ENCODE measurements at places on chromosomes 3 and 15.

- no peak for DNase-seq
- no peaks in the 10 kb centered on the region for H3K27me3 ChIP-seq
- H3K4me1 ChIP-seq, result peaks cover 18% of the 10 kb centered on the region
- H3K36me3 ChIP-seq, result no peaks in the 10 kb centered on the region
- no peak overlapping the region for H3K27ac ChIP-seq
Observed at GRCh38 chr15:85623315-85624049, 171.2 kb downstream of the KLHL25 start.

- H3K4me1 ChIP-seq, result peaks cover 18% of the 10 kb centered on the region
- no peaks in the 10 kb centered on the region for H3K36me3 ChIP-seq
- H3K27ac ChIP-seq, result peak overlapping the region; percentile 21
- H3K27me3 ChIP-seq, result no peaks in the 10 kb centered on the region
Observed at GRCh38 chr3:141384157-141384556, 15.9 kb downstream of the ZBTB38 start.

DNA sequence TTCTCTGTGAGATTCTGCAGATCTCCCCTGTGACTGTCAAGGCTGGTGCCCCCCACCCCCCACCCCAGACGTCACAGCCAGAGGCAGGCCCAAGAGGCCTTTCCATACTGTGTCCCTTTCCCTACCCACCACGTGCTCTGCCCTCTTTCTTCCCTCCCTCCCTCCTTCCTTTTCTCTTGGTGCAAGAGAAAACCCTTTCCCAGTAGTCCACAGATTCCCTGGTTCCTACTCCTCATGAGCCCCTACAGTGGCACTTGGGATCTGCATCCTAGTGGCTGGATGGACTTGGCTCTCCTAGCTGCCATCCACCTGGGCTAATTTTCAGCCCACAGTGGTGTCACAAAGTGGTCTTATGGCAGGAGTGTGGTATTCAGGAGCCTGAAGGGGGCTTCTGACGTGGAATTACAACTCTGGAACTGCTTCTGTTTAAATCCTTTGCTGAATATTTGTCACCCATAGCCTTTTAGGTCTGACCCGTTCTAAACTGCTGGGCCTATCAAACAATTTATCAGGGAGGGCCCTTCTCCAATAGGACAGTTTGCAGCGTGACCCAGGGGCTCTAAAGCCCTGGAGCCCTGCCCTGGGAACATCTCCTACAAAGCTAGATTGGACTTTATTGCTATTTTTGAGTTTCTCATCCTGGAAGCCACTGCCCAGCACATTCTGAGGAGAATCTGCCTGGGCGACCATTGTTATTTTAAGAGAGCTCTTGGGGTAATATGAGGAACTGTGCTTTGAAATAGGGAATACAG is 35.3 kb downstream of the KLF13 start:
- H3K27me3 ChIP-seq, result no peaks in the 10 kb centered on the region
- no peak for DNase-seq
- no peak overlapping the region for H3K27ac ChIP-seq
- no peaks in the 10 kb centered on the region for H3K36me3 ChIP-seq

GRCh38 chr3:146747928-146748327 is 142.8 kb upstream of the PLSCR5 start:
- H3K4me3 ChIP-seq, result no peak overlapping the region
- no peak for DNase-seq
- H3K4me1 ChIP-seq, result no peaks in the 10 kb centered on the region
- no peaks in the 10 kb centered on the region for H3K36me3 ChIP-seq

- H3K4me1 ChIP-seq, result no peaks in the 10 kb centered on the region
- no peaks in the 10 kb centered on the region for H3K27me3 ChIP-seq
- no peak overlapping the region for H3K4me3 ChIP-seq
- DNase-seq, result no peak
Observed at GRCh38 chr3:144039661-144040060, 68.0 kb downstream of the DIPK2A start.

DNA sequence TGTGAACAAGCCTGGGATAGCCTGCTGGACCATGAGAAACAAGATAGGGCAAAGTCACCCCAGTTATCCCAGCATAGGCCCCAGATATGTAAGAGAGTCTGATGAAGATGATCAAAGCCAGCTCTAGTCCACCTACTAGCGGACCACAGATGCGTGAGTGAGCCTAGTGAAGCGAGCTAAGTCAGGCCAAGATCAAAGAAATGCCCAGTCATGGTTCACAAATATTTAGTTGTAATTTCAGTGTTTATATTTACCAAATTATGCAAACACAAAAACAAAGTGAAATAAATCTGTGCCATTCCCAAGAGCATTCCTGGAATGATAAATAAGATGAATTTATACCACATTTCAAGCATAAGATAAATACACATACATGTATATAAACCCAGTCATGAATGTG is 308.1 kb upstream of the CTNNB1 start:
- H3K4me1 ChIP-seq, result peaks cover 5% of the 10 kb centered on the region
- H3K36me3 ChIP-seq, result no peaks in the 10 kb centered on the region
- H3K27me3 ChIP-seq, result no peaks in the 10 kb centered on the region

GRCh38 chr15:98996169-98996568 is 11.4 kb downstream of the PGPEP1L start:
- H3K4me1 ChIP-seq, result no peaks in the 10 kb centered on the region
- no peak overlapping the region for H3K27ac ChIP-seq
- DNase-seq, result no peak

DNA sequence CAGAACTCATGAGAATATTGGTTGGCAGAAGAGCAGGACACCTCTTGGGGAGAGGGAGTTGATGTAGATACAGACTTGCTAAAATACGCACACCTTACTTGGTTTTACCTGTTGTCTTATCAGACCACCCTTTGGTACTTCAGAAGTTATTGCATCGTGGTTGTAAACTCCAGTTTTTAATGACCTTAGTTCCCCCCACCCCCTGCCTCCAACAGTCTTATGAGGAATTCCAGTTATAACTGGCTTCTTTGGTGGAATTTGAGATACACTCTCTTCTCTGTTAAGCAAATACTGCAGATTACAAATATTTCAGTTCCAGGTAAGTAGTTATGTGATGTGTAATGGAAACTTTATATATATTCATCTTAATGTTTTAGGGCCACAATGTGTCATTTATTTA is 5.0 kb downstream of the SLC25A38 start:
- no peak overlapping the region for H3K27ac ChIP-seq
- DNase-seq, result no peak
- no peaks in the 10 kb centered on the region for H3K27me3 ChIP-seq
- H3K36me3 ChIP-seq, result no peaks in the 10 kb centered on the region
- H3K4me3 ChIP-seq, result no peak overlapping the region

DNA sequence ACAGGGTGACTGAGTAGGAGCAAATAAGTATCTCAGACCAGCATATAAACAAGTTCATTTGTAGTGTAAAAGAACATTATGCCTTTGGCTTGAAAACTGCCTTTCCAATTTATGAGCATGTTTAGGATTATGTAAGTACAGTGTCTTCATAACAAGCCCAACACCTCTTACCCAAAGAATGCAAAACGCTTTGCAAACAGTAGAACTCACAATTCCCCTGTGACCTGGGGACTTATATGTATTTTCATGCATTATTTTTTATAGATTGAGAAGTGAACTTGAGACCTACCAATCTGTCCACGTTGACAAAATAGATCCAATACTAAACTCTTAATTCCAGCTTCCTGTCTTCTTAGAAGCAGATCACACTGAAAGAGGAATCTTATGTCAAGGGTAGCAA is 202.1 kb downstream of the TP63 start:
- H3K27me3 ChIP-seq, result no peaks in the 10 kb centered on the region
- no peaks in the 10 kb centered on the region for H3K36me3 ChIP-seq
- no peak overlapping the region for H3K4me3 ChIP-seq
- H3K4me1 ChIP-seq, result no peaks in the 10 kb centered on the region
- no peak for DNase-seq

GRCh38 chr3:174120997-174121396 is 723.5 kb downstream of the NLGN1 start:
- DNase-seq, result no peak
- H3K4me1 ChIP-seq, result no peaks in the 10 kb centered on the region
- H3K27me3 ChIP-seq, result no peaks in the 10 kb centered on the region
- H3K27ac ChIP-seq, result no peak overlapping the region

Data from ovary (tissue), 10 donors.